H54 (cell line): ENCODE measurements at places on chromosomes 7 and 10.
A peak's percentile ranks its signal among the peaks of the same experiment; 100 is the strongest.

GRCh38 chr10:5917305-5917704 lies 27.3 kb downstream of the FBH1 start:
- DNase-seq = no peak

DNA sequence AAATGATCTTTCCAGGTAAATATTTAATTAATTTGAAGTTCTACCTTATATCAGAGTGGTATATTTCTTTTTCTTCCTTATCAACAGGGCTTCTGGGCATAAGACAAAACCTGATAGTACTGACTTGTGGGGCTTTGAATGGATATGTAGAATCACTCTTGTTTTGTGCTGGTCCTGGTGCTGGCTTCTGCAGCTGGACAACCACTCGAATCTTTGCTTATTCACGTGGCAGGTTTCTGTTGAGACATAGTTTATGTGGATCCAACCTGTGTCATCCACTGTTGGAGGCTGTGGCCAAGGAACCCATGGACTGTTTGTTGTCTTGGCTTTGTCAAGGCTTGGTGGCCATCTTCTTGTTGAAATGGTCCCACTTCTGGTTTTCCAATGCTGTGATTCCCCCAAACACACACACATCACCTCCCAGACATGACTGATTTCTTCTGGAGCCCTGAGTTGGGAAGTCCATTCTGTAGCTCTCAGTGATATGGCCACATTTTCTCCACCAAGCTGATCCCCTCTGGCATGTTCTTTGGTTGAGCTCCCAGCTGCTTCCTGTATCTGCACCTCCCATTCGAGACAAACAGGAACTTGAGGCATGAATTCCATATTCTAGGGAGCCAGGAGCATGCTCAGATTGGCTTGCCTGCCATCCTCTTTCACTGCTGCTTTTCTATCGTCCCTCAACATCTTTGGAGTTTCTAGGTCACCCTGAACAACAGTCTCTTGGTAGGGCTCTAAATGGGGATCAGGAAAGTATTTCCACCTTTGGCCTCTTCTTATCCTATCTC lies 19.5 kb downstream of the TAS2R41 start:
- DNase-seq = no peak

DNA sequence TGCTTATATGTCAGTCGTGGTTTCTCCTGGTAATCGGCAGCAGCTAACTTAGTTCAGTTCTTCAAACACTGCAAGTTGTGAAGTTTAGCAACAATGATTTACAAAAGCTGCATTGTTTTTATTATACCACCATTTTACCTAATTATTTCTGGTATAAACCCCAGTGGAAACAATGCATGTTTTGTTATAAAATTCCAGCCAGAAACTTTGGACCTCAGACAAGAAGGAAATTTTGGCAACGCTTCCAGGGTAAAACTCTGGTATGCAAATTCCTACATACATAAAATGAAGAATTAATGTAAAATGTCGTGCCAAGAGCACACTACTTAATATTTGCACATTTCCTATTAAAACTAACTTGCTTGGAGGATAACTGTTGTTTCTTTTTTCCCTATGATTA lies 277.4 kb upstream of the LYZL1 start:
- no peak for DNase-seq

GRCh38 chr7:81534996-81535395 lies 234.9 kb downstream of the HGF start:
- no peak for DNase-seq

DNA sequence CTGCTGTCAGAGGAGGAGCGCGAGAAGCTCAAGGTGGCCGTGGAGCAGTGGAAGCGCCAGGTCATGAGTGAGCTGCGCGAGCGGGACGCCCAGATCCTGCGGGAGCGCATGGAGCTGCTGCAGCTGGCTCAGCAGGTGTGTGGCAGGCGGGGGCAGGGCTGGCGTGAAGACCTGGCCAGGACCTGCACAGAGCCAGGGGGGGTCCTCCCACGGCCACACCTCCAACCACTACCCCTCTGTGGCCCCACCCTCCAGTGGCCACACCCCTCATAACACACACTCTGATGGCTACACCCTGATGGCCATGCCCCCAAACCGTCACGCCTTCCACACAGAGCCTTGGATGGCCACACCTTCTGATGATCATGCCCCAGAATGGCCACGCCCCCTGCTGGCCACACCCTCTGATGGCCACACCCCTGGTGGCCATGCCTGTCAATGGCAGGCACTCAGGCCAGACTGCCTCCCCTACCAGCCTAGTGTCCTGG lies 23.4 kb upstream of the DPYSL4 start:
- peak; percentile 65 for DNase-seq

DNA sequence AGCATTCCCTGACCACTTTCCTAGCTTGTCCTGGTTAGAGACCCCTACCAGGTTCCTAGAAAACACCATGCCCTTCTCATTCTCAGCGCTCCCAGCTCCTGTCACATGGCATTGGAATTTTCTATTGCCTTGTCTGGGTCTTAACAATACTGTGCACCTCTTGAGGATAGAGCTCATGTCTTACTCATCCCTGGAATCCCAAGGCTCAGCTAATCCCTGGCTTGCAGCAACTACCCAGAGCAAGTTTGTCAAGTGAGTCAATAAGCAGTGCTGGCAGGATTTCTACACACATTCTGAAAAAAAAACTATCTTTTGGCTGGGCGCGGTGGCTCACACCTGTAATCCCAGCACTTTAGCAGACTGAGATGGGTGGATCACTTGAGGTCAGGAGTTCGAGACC lies 11.7 kb upstream of the PRDX3 start:
- DNase-seq = peak; percentile 91

DNA sequence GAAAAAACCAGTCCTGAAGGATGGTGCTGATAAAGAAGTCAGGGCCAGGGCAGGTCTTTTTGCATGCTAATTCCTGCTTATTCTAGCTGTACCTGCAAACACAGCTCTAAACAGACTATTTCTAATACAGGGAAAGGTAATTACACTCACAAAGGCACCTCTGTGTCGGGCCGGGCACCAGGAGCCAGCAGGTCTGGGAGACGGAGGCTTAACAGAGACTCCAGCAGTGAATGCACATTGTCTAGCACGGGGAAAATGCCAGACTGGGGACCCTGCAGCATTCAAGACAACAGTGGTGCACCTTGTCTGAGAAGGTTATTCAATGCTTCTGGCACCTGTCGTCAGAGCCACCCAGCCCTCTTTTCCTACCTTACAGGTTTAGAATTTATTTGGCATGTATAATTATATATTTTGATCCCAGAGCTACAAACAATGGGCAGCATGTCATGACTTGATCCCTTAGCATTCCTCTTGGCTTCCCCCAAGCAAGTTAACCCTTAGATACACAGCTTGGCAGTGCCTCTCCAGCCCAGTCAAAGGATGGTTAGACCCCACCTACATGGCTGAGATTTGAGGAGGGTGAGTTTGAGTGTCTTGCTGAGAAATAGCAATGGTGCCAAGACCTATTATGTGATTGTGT lies 185.2 kb downstream of the SLC25A13 start:
- DNase-seq = no peak

DNA sequence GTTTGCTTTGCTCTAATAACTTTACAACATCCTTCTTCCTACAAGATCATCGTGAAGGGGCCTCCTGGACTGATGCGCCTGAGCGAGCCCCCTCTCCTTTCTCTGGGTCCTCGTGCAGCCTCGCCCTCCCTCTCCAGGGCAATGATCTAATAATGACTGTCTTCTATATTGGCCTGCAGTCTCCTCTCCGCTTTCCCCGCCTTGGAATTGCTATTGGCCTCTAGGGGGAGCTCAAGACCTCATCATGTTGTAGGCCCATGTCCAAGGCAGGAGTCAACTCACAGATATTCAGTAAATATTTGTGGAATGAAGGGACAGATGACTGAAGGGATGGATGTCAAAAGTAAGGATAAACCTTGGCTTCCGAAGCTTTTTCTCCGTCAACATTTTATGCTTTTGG lies 1180.3 kb downstream of the TYW1 start:
- DNase-seq = peak; percentile 73
